ENCODE measurements at places on chromosomes 6 and 20.
A peak's percentile ranks its signal among the peaks of the same experiment; 100 is the strongest.

DNA sequence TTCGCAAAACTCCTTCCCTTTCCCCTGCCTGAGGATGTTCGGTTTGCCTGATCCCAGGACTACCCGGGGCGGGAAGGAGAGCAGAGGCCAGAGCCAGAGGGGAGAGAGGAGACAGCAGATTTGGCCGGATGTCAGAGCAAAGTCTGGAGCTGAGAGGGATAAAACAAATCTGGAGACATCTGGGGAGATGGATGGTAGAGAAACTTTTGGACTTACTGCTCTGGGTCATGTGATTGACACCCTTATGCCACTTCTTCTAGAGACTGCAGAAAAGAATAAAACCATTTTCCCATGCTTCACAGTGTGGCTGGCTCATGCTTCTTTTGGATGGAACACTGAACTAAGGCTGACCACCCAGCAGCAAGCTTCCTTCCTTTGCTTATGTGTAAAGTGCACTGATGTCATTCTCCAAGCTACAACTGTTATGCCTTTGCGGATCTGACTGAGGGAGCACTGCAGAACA lies 174.7 kb downstream of the FOXC1 start:
- DNase-seq, result no peak

- no peak for DNase-seq
These were observed 24.5 kb downstream of the PYGB start for GRCh38 chr20:25272223-25273000.

- peak; percentile 51 for DNase-seq
These were observed at the start of gene ZSCAN23 for GRCh38 chr6:28443112-28443773. Gene ZSCAN23, minus strand, starts transcription at chr6:28443491. Its CDS starts 7,225 bp downstream, at chr6:28436266.

DNA sequence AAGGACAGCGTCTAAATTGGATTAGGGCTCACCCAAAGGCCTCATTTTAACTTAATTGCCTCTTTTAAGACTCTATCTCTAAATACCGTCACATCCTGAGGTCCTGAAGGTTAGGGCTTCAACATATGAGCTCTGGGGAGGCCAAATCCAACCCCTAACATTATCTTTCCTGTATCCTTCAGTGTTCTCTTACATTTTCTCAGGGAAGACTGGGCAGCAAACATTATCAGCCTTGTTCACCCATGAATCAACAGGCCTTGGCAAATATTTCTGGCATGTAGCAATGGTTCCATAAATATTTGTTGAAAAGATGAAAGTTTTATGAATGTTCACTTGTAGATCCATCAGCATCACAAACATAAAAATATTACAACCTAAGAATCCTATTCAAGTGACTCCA lies 24.6 kb upstream of the FOXF2 start:
- no peak for DNase-seq

DNA sequence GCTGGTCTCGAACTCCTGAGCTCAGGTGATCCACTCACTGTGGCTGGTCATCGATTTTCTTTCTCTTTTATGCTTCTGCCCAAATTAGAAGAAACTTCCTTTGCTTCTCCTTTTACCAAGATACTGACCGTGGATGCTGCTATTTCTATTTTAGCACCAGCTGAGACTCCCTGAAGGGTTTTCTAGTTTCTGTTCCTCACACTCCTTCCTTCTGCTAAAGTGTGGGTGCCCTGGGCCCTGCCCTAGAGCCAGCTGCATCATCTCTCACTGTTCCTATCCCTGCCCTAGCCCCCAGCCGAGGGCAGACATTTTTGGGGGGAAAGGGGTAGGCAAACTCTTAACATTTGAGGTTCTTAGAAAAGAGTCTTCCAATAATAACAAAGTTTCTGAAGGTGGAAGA lies 6.3 kb downstream of the SMOC2 start:
- DNase-seq, result no peak

DNA sequence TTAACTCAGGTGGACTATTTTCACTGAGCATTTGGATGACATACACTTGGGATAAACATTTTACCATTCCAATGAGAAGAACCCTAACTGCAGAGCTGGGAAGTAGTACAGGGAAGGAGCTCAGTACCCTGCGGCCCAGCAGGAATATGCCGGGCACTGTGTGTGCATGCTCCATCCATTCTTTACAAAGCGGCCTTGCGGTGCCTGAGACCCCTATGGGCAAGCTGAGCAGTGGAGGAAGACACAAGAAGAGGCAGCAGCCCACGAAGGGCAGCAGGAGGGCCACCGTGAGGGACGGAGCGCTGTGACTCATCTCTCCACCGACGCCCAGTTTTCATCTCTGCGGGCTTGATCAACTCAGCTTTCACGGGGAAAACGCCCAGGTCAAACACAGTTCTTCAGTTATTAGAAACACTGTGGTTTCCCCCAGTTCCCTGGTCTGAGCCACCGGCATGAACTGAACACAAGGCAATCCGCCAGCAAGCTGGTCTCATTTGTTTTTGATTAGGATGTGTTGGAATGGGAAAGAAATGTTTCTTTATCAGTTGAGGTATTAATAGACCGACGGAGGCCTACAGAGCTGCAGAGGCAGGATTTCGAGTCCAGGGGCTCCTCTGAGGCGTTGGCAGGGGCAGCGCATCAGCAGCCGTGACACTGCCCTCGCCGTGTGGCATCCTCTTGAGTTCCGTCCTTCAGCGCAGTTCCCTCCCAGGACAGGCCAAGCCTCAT lies 44.9 kb downstream of the IRF4 start:
- DNase-seq, result no peak

- DNase-seq, result peak; percentile 41
These were observed 254.8 kb downstream of the FOXC1 start for GRCh38 chr6:1864496-1864895.

- no peak for DNase-seq
These were observed 9.6 kb downstream of the ABHD12 start for GRCh38 chr20:25380945-25381614.

DNA sequence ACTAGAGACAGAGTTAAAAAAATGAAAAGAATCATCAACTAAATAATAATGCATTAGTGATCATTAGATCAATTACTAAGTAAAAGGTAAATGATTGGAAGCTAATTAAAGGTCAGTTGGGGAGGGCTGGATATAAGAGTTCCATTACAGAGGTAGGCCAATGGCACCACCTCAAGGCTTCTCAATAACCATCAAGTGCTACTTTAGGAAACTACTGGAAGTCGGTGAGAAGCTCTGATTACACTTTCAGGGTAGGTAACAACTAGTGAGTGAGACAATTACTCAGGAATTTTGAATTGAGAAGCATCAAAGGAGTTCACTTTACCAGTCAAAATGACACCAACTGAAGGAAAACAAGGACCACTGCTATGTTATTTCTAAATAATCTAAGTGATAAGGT lies 90.2 kb upstream of the HDAC2 start:
- DNase-seq, result no peak

- no peak for DNase-seq
These were observed 38.9 kb upstream of the SLC4A11 start for GRCh38 chr20:3277686-3278465.

GRCh38 chr6:33007831-33008400 lies 1.5 kb downstream of the HLA-DOA start:
- DNase-seq, result no peak

DNA sequence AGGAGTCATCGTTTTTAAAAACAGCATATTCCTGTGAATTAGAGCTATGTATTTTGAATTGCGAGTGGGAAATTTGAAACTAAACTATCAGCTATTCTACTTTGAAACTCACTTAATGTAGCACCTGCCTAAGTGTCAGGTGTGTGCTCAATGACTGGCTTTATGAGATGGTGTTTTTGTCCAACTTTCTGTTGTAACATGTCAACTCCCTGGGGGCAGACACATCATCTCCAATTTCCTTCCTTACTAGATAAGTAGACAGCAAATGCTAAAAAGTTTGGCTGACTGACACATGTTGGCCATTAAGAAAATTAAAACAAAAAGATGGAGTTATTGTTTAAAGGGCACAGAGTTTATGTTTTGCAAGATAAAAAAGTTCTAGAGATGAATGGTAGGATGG lies 226.9 kb downstream of the TFAP2B start:
- peak; percentile 10 for DNase-seq

- no peak for DNase-seq
These were observed 182.0 kb upstream of the MYLIP start for GRCh38 chr6:15946701-15947385.

DNA sequence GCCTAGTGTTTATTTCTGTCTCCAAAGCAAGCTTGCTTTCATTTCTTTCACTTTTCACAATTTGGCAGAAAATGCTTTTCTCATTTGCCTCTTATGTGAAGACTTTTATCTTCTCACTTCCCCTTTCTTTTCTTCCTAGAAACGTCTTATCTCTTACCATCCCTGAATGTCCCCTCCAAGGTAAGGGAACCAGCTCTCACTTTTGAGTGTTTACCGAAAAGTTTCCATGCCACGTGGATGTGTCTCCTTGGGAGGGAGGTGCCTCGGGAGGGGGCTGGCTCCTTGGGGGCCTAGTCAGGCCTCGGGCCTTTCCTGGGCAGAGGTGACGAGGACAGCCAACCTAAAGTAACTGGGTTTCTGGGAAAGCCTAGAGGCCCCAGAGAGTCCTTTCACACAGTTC lies 127.4 kb downstream of the CD24 start:
- no peak for DNase-seq
